ENCODE measurements at places on chromosomes 6 and 20.

GRCh38 chr20:1707588-1708449 is 50.2 kb upstream of the SIRPG start:
- DNase-seq, result no peak

GRCh38 chr6:135884136-135884535 is 32.6 kb downstream of the PDE7B start:
- no peak for DNase-seq

- DNase-seq, result no peak
Observed at GRCh38 chr6:53979468-53980067, 131.7 kb upstream of the MLIP start.

DNA sequence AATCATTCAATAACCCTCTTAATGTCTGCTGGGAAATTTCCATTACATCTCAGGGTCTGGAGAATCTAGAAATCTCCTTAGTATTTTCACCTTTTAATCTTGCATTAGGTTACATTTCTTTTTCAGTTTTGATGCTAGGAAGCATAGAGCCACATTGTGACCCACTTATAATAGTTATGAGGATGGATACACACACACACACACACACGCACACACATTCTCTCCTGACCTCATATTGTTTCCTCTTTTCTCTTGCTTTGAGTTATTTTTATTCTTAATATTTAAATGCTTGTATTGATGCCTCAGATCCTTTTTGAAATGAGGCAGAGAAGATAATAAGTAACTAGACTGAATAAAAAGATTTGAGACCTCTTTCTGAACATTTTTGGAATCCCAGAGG is 128.4 kb downstream of the KLHL32 start:
- DNase-seq, result no peak

GRCh38 chr6:33339193-33339592 is 21.6 kb upstream of the ZBTB22 start:
- DNase-seq, result no peak

DNA sequence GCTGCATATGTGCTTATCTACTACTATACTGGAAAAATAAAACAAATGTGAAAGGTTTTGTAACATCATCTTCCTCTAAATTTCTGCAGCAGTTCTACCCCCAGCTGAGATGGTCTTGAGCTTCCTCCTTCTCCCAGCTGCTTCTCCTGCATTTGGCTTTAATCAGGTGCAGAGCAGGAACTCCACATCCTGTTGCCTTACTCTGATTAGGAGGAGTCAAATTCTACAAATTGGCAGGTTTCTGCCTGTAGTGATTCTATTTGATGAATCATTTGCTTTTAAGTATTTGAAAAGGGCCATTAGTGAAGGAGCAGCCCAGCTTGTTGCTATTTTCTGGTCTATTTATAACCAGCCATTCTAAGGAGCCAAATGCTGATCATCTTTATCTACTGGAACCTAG is 224.5 kb downstream of the GMDS start:
- DNase-seq, result no peak

GRCh38 chr6:17469006-17469832 is 75.8 kb downstream of the CAP2 start:
- DNase-seq, result no peak

- DNase-seq, result no peak
Observed at GRCh38 chr6:133376743-133377142, 135.6 kb downstream of the EYA4 start.

GRCh38 chr6:48630511-48630910 is 519.5 kb upstream of the PTCHD4 start:
- no peak for DNase-seq

DNA sequence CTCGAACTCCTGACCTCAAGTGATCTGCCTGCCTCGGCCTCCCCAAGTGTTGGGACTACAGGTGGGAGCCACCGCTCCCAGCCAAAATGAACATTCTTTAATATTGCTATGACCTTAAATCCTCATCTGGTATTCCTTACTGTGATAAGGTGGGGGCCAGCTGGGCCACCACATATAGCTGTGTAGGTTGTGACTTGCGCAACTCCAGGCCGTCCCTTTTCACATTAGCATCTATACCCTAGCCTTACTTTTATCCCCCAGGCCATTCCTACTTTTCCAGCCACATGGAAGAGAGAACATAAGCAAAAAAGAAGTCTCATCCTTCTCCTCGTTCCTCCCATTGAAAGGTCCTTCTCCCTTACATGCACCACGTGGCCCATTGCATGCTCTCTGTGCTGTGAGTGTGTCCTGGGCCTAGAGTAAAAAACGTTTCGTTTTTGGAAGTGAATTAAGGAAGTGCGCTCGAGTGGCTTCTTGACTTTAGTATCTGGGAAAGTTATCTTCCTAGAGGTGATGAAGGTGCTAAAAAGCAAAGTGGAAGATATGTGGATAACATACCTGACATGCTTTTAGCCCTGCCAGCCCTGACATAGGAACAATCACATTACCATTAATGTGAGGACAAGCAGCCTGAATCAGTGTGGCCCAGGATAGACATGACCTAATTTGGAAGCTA is 56.8 kb upstream of the KIF13A start:
- no peak for DNase-seq

DNA sequence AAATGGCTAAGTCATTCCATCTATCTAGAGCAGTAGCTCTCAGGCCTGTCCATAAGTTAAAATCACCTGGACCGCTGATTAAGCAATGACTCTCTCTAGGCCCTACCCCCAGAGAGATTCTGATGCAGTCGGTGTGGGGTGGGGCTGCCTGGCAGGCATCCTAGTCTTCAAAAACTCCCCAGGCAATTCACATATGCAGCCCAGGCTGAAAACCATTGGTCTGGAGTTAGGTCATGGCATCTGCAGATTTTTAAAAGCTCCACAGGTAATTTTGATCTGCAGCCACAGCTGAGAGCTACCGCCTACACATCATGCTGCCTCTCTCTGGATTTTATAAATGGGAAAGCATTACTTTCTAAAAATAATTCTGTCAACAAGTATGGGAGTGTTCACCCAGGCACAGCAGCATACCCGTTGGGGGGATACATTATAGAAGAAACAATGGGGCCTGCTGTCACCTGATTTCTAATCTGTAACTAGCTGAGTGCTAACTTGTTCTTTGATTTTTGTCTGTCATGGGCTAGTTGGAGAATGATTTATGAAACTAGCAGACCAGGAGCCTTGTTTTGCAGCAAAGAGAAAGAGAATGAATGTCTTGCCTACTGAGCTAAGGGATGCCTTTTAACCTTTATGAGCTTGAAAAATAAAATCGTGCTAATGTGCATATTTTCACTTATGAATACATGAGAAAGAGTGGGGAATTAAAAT is 44.1 kb upstream of the ATXN1 start:
- DNase-seq, result no peak

- no peak for DNase-seq
Observed at GRCh38 chr6:38370653-38371601, 268.8 kb downstream of the BTBD9 start.

DNA sequence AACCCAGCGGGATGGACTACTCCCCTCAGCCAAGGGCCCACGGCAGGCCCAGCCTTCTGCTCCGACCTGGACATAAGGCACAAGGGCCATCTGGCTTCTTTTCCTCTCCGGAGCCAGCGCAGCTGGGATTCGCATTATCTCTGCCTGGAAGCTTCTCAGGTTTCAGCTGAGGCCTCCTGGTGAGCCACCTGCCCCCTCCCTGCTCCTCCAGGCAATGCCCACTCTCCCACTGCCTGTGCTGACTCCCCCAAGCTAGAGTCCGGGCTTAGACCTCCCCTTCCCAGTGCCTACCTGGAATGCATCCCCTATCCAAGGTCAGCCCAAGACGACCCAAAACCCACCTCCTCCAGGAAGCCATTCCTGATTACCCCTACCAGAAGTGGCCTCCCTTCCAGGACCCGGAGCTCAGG is 60.7 kb downstream of the EZR start:
- DNase-seq, result no peak

DNA sequence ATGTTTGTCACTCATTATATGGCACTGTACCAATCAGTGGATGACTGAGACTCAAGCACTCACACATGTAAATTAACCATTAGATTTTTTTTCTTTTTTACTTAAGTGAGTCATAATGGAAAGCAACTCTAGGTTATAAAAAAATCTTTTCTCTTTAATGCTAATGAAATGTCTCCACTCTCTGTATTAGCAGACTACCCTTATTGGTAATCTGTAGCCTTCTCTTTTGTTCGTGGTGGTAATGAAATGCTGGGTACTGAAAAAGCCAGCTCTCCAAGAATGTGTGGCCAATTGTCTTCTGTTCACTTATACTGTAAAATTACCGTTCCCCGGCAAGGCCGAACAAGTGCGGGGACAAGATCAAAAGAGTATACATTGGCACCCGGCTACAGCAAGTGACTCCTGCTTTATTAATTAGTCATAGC is 69.0 kb downstream of the AFG1L start:
- DNase-seq, result no peak

DNA sequence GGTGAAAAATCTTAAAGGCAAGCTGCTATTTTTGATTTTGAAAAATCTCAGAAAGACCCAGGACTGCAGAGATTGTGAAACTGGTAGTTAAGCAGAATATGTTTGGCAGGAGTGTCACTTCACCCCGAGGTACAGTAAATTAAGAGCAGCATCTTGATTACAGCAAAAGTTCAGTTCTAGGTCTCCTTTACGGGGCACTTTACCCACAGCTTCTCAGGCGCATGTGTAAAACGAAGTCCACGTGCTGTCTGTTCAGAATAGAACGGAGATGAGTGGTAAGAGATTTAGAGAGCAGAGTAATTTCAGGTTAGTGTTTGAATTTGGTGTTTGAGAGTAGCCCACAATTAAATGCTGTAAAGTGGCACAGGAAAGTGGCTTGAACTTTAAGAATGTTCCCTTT is 84.0 kb downstream of the FARS2 start:
- DNase-seq, result no peak

GRCh38 chr20:48709744-48710143 is 118.1 kb downstream of the PREX1 start:
- DNase-seq, result no peak

- DNase-seq, result no peak
Observed at GRCh38 chr20:49647550-49647949, 66.1 kb downstream of the B4GALT5 start.

DNA sequence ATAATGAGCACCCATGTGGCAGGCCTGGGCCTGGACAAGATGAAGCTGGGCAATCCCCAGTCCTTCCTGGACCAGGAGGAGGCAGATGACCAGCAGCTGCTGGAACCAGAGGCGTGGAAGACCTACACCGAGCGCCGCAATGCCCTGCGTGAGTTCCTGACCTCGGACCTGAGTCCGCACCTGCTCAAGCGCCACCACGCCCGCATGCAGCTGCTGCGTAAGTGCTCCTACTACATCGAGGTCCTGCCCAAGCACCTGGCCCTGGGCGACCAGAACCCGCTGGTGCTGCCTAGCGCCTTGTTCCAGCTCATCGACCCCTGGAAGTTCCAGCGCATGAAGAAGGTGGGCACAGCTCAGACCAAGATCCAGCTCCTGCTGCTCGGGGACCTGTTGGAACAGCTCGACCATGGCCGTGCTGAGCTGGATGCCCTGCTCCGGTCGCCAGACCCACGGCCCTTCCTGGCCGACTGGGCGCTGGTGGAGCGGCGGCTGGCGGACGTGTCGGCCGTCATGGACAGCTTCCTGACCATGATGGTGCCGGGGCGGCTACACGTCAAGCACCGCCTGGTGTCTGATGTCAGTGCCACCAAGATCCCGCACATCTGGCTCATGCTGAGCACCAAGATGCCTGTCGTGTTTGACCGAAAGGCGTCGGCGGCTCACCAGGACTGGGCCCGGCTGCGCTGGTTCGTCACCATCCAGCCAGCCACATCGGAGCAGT is 1.9 kb downstream of the FNDC11 start:
- no peak for DNase-seq

DNA sequence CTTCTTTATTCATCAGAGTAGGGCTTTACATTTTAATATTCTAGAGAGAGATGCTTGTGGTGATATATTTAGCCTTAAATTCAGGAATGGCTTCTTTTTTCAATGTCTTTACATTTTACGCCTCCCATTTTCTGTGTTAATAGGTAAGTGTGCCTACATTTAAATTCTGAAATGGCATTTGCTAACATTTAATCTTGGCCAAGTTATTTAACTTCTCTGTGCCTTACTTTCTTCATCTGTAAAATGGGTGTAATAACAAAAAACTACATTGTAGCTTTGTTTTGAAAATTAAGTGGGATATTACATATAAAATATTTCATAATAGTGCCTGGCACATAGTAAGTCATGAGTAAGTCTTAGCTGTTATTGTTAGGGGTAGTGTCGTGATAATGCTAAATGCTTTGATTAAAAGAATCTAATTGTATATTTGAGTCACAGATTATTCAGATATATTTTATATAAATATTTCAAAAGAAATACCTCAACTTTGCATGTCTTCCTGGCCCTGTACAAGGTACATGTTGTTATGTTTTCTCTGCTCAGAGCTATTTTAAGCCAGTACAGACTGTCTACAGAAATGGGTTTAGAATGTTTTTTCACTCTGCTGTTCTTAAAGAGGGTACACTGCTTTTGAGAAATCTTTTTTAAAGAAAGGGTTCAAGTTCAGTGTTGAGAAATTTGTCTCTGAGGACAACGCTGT is 18.8 kb downstream of the CARMIL1 start:
- no peak for DNase-seq

- peak; percentile 66 for DNase-seq
Observed at GRCh38 chr20:3811467-3812258, 8.7 kb upstream of the AP5S1 start.

GRCh38 chr6:168650671-168651111 is 209.7 kb downstream of the SMOC2 start:
- DNase-seq, result no peak

GRCh38 chr6:65760285-65760684 is 53.3 kb upstream of the EYS start:
- no peak for DNase-seq

DNA sequence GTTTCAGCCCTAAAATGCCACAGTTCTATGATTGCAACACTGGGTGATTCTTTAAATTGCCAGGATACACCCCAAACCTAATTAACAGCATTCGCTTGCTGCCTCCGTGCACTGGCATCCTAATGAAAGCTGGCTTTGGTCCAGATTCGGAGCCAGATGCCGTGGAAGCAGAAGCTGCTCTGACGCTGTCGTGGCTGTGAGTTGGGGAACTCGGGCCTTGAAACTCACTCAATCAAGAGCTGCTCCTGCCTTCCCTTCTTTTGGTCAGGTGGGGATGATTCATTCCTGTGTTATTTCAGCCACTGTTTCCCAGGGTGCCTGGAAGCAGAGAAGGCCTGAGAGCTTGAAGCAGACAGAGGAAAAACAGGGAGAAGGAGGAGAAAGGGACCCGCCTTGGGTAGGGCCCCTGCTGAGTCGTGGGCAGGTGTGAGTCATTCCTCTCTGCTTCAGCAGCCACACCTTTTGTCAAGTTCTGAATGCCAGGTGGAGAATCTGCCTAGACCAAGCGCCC is 36.2 kb upstream of the DSP start:
- no peak for DNase-seq

GRCh38 chr6:1513215-1513780 is 96.4 kb upstream of the FOXC1 start:
- no peak for DNase-seq

DNA sequence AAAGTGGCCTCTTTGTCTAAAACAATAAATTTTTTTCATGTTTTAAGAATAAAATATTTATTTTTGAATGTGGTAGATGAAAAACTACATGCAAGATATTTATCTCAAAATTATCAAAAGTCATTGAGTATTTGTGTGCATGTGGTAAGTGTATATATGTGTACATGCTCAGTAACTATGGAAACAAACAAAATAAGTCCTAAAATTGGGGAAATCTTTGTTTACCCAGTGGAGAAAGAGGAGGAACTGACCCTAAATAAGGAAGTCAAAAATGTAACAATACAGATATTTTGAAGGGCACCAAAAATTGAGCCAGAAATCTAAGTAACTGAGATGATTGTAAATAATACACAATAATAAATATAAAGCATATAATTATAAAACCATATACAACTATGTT is 639.2 kb downstream of the MAFB start:
- no peak for DNase-seq
